ENCODE measurements at places on chromosomes 13 and 19. TPM values are rescaled to one million over a fixed set of nuclear protein-coding genes. Genes with fewer than 3 reads are reported as not detected.

GRCh38 chr13:36862002-36862685, 43.1 kb downstream of the RFXAP start:
- no peak overlapping the region for H3K27ac ChIP-seq
- H3K27me3 ChIP-seq: no peaks in the 10 kb centered on the region
- no peak overlapping the region for H3K4me3 ChIP-seq
- H3K4me1 ChIP-seq: no peaks in the 10 kb centered on the region
- H3K36me3 ChIP-seq: no peaks in the 10 kb centered on the region

DNA sequence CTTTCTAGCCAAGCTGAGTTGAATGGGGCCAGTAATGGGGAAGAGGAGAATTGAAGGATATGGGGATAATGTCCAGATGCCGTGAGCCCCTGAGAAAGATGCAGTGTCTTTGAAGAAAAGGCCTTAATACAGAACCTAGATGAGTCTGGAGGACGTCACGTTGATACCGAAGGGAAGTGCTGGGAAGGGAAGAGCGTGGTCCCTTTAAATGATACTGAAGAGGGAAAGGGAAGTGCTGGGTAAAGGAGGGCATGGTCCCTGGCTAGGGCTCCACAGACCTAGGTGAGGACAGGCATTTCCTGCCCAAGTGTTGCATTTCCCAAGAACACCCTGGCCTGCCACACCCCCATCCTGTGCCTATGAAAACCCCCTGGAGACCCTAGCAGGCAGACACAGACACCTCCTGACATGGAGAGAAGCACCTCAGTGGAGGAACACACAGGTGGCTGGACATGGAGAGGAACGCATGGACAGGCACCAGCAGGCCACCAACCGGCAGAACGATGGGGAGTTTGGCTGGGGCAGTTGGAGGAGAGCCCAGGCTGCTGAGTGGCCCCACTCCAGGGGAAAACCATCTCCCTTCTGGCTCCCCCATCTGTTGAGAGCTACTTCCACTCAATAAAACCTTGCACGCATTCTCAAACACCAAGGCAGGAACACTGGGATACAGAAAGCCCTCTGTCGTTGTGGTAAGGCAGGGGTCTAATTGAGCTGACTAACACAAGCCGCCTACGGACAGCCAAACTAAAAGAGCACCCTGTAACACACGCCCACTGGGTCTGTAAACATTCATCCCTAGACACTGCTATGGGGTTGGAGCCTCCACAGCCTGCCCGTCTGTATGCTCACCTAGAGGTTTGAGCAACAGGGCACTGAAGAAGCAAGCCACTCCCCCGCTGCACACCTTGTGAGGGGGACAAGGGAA, 34.9 kb upstream of the POMP start:
- H3K36me3 ChIP-seq: no peaks in the 10 kb centered on the region
- no peaks in the 10 kb centered on the region for H3K27me3 ChIP-seq
- no peak for DNase-seq
- no peak overlapping the region for H3K4me3 ChIP-seq

DNA sequence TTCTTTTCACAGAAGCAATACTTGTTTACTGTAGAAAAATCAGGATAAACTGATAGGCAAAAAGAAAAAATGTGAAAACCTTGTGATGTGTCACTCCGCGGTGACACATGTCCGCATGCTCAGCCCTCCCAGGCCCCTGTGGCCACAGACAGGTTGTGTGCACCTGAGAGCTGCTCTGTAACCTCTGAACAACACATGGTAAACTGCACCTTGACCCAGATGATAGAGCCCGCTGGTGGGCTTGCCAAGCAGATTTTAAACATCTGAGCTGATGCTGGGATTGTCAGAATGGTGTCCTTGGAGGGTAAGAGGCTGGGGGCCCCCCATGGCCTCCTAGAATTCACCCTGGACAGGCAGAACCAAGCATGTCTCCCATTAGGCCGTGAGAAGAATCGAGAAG, 33.8 kb downstream of the DHRS12 start:
- H3K27ac ChIP-seq: no peak overlapping the region
- no peaks in the 10 kb centered on the region for H3K36me3 ChIP-seq
- DNase-seq: no peak
- peaks cover 1% of the 10 kb centered on the region for H3K4me1 ChIP-seq
- H3K27me3 ChIP-seq: no peaks in the 10 kb centered on the region
- no peak overlapping the region for H3K4me3 ChIP-seq

- H3K27ac ChIP-seq: no peak overlapping the region
- H3K36me3 ChIP-seq: no peaks in the 10 kb centered on the region
- no peak for DNase-seq
- H3K27me3 ChIP-seq: no peaks in the 10 kb centered on the region
- H3K4me1 ChIP-seq: no peaks in the 10 kb centered on the region
Measured at GRCh38 chr19:12485571-12485970, 955 bp upstream of the ZNF709 start.

GRCh38 chr13:72839831-72840426, 58.0 kb downstream of the PIBF1 start:
- H3K27me3 ChIP-seq: no peaks in the 10 kb centered on the region
- no peak overlapping the region for H3K27ac ChIP-seq
- no peaks in the 10 kb centered on the region for H3K4me1 ChIP-seq
- H3K4me3 ChIP-seq: no peak overlapping the region
- DNase-seq: peak; percentile 78
- no peaks in the 10 kb centered on the region for H3K36me3 ChIP-seq

Gene ARL11
- 2.3 TPM for total RNA-seq

- no peak overlapping the region for H3K4me3 ChIP-seq
- H3K4me1 ChIP-seq: peaks cover 3% of the 10 kb centered on the region
- H3K27me3 ChIP-seq: no peaks in the 10 kb centered on the region
Measured at GRCh38 chr13:98471934-98472333, 105.0 kb downstream of the STK24 start.

Gene FBXL12
- total RNA-seq: 30.5 TPM

Gene DNAAF3
- total RNA-seq: 2.4 TPM

DNA sequence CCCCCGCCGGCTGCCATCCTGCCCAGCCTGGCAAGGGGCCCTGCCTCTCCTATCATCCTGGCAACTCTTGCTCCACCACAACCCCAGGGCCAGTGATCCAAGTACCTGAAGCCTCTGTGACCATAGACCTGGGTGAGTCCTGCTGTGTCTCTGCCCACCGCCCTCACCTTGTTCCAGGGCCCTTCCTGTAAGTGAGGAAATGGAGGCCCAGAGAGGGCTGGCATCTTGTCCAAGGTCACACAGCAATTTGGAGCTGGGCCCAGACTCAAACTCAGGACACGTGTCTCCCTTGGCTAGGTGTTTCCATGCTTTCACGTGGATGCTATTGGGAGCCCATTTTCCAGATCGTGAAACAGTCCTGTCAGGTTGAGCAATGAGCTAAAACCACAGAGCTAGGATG, 3.7 kb downstream of the CREB3L3 start:
- H3K27ac ChIP-seq: no peak overlapping the region
- no peaks in the 10 kb centered on the region for H3K4me1 ChIP-seq
- H3K27me3 ChIP-seq: no peaks in the 10 kb centered on the region
- H3K36me3 ChIP-seq: no peaks in the 10 kb centered on the region
- no peak overlapping the region for H3K4me3 ChIP-seq

- H3K4me1 ChIP-seq: no peaks in the 10 kb centered on the region
- no peaks in the 10 kb centered on the region for H3K36me3 ChIP-seq
- peak overlapping the region; percentile 24 for H3K4me3 ChIP-seq
- H3K27me3 ChIP-seq: peaks cover 38% of the 10 kb centered on the region
- H3K27ac ChIP-seq: no peak overlapping the region
Measured at GRCh38 chr13:111115965-111116521, 933 bp downstream of the ARHGEF7 start.

DNA sequence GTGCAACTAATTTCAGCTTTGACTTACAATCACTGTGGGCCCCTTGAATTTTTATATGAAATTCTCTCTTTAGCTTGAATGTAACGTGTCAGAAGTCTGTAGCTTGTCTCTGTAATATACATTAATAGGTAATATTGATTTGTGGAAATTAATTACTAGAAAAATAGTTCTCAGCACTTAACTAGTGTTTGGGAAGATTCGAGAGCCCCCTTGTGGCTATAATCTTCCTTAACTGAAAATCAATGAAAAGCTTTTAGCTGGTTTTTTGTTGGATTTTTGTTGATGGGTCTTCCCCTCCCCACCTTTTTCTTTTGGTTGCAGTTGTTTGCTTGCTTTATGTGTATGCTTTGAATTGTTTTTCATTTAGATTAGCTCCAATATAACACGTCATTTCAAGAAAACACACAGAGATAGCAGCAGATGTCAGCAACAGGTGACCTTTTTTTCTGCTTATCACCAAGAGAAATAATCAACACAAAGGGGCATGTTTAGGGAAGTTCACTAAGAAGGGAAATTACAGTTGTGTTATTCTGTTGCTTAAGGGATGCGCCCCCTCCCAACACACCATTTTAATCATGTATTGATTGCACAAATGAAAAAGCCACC, 176.8 kb downstream of the OXGR1 start:
- H3K27ac ChIP-seq: no peak overlapping the region
- H3K4me3 ChIP-seq: no peak overlapping the region
- DNase-seq: no peak
- no peaks in the 10 kb centered on the region for H3K4me1 ChIP-seq

DNA sequence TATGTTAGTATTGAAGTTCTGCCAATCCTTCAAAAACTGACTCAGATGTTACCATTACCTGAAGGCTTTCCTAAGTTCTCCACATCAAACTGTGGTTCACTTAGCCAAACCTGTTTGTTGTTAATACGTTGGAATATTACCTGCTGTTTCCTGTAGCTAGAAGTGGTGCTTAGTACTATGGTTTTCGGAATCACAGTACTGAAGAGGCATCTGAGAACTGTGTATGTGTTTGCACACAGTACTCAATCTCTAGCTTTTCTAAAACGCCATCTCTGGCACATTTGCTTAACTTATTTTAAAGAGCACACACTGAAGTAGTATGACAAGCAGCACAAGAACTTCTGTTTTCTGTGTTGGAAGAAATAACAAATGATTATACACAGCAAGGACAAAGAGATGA, 248.2 kb downstream of the SHISA2 start:
- H3K4me3 ChIP-seq: no peak overlapping the region
- no peak overlapping the region for H3K27ac ChIP-seq
- H3K27me3 ChIP-seq: no peaks in the 10 kb centered on the region
- H3K36me3 ChIP-seq: no peaks in the 10 kb centered on the region
- DNase-seq: no peak
- H3K4me1 ChIP-seq: no peaks in the 10 kb centered on the region

Gene STOML3
- not detected for total RNA-seq

Gene RASIP1
- total RNA-seq: 2.2 TPM

- no peak overlapping the region for H3K4me3 ChIP-seq
- H3K27ac ChIP-seq: no peak overlapping the region
- DNase-seq: no peak
- peaks cover 5% of the 10 kb centered on the region for H3K27me3 ChIP-seq
Measured at GRCh38 chr19:18941628-18942354, 774 bp upstream of the HOMER3 start.

GRCh38 chr13:32127691-32128090, 96.1 kb downstream of the FRY start:
- H3K4me3 ChIP-seq: no peak overlapping the region
- no peaks in the 10 kb centered on the region for H3K36me3 ChIP-seq
- H3K27me3 ChIP-seq: no peaks in the 10 kb centered on the region

- no peak overlapping the region for H3K27ac ChIP-seq
- DNase-seq: no peak
- H3K36me3 ChIP-seq: no peaks in the 10 kb centered on the region
Measured at GRCh38 chr13:108618233-108618632, 11.2 kb upstream of the MYO16 start.

DNA sequence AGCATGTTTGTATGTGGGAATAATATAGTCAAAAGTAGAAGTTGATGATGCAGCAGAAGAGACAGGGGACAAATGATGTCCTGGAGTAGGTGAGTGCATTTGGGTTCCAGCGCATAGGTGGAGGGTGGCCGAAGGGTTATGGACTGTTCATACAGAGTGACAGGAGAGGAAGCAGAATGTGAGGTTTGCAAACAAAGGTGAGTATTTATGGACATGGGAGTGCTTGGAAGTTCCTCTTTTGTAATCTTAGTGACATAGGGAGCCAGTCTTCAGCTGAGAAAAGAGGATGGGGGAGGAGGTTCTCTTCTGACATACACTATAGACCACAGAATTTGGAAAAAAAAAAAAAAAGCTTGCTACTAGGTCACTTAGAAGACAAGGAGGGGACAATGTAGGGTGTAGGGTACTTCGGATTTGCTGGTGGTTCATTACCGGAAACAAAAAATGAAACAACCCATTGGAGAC, 331.6 kb downstream of the DLEU7 start:
- no peaks in the 10 kb centered on the region for H3K36me3 ChIP-seq
- DNase-seq: peak; percentile 31
- peak overlapping the region; percentile 85 for H3K27ac ChIP-seq
- peak overlapping the region; percentile 1 for H3K4me3 ChIP-seq
- peaks cover 5% of the 10 kb centered on the region for H3K4me1 ChIP-seq

DNA sequence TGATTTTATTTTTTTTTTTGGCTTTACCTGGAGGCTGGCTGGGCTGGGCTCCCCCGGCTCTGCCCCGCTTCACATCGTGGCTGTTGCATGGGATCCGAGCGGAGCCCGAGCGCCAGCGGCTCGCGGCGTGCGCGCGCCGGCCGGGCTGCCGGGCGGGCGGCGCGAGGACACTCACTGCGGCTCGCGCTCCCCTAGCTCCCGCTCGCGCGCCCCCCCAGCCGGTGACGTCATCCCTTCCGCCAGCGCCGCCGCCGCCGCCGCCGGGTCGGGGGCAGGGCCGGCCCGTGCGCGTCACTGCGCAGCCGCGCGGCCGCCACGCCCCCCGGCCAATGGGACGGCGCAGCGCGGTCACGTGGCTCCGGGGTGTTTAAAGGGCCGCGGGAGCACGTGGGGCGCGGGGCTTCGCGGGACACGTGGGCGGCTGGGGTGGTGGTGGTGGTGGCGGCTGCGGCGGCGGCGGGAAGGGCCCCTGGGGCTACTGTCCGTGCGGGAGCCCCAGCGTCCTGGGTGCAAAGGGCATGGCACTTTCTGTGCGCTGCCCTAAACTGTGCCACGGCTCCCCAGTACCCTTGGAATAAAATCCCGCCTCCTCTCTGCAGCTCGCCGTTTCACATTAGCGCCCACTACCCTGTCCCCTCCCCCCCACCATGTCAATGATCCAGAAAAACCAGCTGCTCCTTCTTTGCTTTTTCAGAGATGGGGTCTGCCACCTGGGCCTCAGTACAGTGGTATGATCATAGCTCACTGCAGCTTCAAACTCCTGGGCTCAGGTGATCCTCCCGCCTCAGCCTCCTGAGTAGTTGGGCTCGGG, at the start of gene PTPRS:
Gene PTPRS (minus strand): TSS at position 176 of the 811 bp plus-strand sequence. CDS start 54,672 bp downstream, outside the sequence.
- H3K4me3 ChIP-seq: peak within 1 kb of the TSS; percentile 42
- no peak within 1 kb of the TSS for H3K27ac ChIP-seq
- DNase-seq: peak; percentile 61

GRCh38 chr19:18946918-18947317, 5.9 kb upstream of the HOMER3 start:
- no peaks in the 10 kb centered on the region for H3K36me3 ChIP-seq
- no peak overlapping the region for H3K27ac ChIP-seq
- no peaks in the 10 kb centered on the region for H3K27me3 ChIP-seq
- no peak for DNase-seq
- no peak overlapping the region for H3K4me3 ChIP-seq

- no peaks in the 10 kb centered on the region for H3K36me3 ChIP-seq
- H3K27ac ChIP-seq: no peak overlapping the region
- no peaks in the 10 kb centered on the region for H3K27me3 ChIP-seq
- no peaks in the 10 kb centered on the region for H3K4me1 ChIP-seq
Measured at GRCh38 chr19:32471095-32471494, 65.5 kb downstream of the DPY19L3 start.

Gene TTYH1
- 0.47 TPM for total RNA-seq

Gene TMIGD2
- total RNA-seq: not detected

Gene ZNF627
- total RNA-seq: 10.3 TPM

- H3K4me3 ChIP-seq: no peak overlapping the region
- H3K4me1 ChIP-seq: no peaks in the 10 kb centered on the region
- no peaks in the 10 kb centered on the region for H3K36me3 ChIP-seq
Measured at GRCh38 chr13:65932587-65933239, 1297.4 kb downstream of the PCDH9 start.

Gene KCNRG
- total RNA-seq: 0.40 TPM
